Ureter (tissue), 1 donor: ENCODE measurements at places on chromosomes 2 and 18. TPM values are rescaled to one million over a fixed set of nuclear protein-coding genes. Genes with fewer than 3 reads are reported as not detected.
A peak's percentile ranks its signal among the peaks of the same experiment; 100 is the strongest.

Gene TMEM18
- 15.5 TPM for total RNA-seq

Gene GALR1
- not detected for total RNA-seq

Gene AKAIN1
- not detected for total RNA-seq

Gene ZNF396
- 4.8 TPM for total RNA-seq

Gene CIB4
- total RNA-seq, result not detected

Gene FOSL2
- 259 TPM for total RNA-seq

DNA sequence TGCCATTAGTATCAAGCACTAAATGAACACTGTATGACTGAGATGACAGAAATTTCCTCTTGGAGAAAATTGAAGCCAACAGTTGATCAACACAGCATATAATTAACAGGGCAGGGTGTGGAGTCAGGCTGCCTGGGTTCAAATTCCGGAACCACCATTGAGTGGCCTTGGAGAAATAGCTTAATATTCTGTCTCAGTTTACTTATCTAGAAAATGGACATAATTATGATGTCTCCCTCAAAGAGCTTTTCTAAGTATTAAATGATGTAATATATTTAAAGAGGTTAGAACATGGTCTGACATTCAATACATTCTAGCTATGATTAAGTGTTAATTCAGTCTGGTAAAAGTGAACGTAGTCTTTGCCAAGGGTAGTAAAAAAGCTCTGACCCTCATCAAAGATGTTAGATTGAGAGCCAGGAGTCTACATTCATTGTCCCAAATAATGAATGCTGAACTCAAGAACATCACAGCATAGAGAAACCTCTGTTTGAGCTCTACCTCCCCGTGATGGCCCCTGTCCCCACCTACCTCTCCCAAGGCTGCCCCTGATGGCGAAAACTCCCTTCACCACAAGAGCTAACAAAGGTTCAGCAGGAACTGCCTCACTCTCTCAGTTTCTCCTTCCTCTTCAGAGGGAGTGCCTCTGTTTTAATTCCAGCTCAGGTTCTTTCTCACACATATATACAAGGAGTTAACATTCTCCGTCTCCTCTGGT, 2.7 kb upstream of the VWA3B start:
- no peak for DNase-seq

DNA sequence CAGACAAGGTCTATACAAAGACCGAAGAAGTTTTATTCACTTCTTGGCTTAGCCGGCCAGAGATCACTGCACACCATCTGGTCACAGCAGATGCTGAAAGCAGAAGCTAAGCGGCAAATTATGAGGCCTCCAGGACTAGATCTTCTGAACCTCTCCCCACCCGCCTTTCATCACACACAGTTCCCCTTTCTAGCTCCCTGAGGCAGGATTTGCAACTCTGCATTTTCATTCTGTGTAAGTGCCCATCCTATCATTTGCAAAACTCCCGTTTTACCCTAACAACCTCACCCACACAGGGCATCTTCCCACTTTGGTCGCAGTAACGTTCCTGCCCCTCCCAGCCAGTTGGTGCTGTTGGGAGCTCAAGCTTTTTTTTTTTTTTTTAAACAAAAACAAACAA, 3.1 kb upstream of the MOB1A start:
- peak; percentile 51 for DNase-seq

DNA sequence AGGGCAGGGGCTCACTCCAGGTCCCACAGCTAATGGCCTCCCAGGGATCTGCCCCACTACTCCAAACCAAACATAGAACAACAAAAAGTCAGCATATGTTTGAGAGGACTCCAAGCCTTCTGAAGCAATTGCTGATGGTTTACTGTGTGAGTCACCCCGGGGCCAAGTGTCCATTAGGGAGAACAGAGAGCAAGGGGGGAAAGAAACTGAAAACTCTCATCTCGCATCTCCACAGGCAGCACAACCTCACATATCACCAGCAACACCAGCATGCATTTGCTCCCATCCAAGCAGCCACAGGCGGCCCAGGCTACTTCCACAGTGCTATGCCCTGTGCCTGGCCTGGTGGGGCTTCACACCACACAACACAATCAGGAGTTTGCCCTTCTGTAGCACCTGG, 39.1 kb downstream of the CYRIA start:
- DNase-seq, result no peak

GRCh38 chr2:10360460-10360849, 57.8 kb downstream of the HPCAL1 start:
- DNase-seq, result no peak

DNA sequence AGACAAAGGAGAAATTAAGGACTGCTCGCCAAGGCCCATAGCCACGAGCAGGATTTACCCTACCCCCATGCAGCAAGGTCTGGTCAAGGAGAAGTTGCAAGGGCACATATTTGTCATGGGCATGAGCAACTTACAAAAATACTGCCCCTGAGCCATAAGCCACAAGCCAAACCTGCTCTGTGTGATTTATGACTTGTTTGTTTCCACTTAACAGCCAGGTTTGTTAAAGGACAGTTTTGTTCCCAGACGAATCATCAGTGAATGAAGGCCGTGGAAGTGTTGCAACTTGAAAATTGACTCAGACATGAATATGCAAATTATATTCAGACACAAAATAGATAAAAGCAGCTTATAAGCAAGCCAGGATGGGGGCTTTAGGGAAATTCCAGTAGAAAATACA, 31.3 kb upstream of the EVA1A start:
- DNase-seq, result no peak

GRCh38 chr2:86598966-86599365, 24.7 kb downstream of the RNF103 start:
- DNase-seq, result no peak

- peak; percentile 60 for DNase-seq
Measured at GRCh38 chr2:235665661-235666212, 171.9 kb downstream of the AGAP1 start.

- DNase-seq, result no peak
Measured at GRCh38 chr18:27313678-27314077, 128.6 kb upstream of the CHST9 start.

- DNase-seq, result no peak
Measured at GRCh38 chr18:58967751-58968254, 103.1 kb downstream of the ZNF532 start.
